A549 (cell line): ENCODE measurements at places on chromosomes 12 and 14.

DNA sequence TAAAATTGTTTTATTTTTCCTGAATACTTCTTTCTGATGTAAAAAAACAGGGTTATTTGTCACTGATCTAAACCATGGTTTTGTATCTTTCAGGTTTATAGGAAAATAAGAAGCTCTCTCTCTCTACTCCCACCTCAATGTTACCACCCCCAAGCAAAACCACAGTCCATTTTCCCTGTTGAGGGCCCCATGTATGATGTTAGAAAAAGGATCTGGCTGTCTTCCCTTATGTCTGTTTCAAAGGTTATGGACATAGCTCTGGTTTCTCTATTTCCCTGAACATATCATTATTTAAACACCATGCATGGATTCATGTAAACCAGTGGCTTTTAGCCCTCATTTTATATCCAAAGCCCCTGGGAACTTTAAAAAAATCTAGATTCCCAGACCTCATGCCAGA is 649.0 kb upstream of the TBX3 start:
- DNase-seq = no peak

- no peak for DNase-seq
These were observed 87.9 kb upstream of the MDGA2 start for GRCh38 chr14:47763188-47763854.

DNA sequence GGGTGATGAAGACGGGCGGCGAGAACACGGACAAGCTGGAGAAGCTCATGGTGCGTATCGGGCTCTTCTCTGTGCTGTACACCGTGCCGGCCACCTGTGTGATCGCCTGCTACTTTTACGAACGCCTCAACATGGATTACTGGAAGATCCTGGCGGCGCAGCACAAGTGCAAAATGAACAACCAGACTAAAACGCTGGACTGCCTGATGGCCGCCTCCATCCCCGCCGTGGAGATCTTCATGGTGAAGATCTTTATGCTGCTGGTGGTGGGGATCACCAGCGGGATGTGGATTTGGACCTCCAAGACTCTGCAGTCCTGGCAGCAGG is 1.9 kb downstream of the FZD10 start:
- DNase-seq = no peak

- no peak for DNase-seq
These were observed at the start of gene KRT77 for GRCh38 chr12:52703424-52703823. Gene KRT77, minus strand, starts transcription at chr12:52703524. Its CDS starts 90 bp downstream, at chr12:52703434.

DNA sequence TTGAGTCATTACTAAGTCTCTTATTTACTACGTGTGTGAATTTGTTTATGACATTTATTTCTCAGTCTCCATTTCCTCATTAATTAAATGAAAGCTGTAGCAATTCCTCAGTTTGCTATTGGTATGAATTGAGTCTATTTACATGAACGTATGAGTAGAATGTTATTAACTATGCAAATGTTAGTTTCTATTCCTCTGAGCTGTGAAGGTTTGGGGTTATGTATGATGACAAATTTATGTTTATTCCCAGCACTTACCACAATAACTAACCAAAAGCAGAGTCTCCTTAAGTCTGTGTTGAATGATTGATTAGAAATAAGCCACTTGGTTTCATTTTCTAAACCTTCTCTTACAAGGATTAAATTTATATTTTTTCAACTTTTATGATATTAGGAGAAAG is 1340.9 kb downstream of the FSCB start:
- no peak for DNase-seq

GRCh38 chr12:120500581-120500980 is 4.7 kb downstream of the DYNLL1 start:
- no peak for DNase-seq
